ENCODE measurements at places on chromosomes 3 and 15.

DNA sequence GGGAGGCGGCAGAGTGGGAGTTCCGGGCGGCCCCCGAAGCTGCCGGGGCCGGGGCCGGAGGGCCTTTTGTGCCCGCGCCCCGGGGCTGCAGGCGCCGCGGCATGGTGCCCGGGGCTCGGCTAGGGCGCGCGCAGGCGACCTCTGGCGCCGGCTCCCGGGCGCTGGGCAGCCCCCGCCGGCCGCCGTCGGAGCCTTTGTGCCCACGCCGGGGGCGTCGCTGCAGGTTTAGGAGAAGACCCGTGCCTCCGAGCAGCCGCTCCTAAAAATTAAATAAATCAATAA is 299 bp downstream of the PAQR9 start:
- peak; percentile 41 for ATAC-seq

- no peak for ATAC-seq
Measured at GRCh38 chr3:58150130-58150809, 60.5 kb downstream of the DNASE1L3 start.

GRCh38 chr3:12838179-12838965 is 3.0 kb downstream of the RPL32 start:
- ATAC-seq, result no peak

DNA sequence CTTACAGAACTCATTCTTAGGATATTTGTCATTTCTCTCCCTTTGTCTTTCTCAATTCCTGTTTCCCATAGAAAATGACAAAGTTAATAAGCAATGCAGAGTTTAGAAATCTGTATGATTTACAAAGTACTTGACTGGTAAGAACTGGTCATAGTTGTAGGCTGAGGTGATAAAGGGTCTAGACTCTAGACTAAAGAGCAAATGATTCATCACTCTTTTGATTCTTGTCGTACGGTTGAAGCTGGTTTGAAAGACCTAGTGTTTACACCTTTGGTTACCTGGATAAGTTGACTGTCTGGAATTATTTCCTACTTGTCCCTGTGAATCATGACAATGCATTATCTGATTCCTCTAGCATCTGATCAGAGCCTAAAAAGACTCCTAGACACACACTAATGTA is 58.9 kb upstream of the TP63 start:
- ATAC-seq, result no peak

- peak; percentile 62 for ATAC-seq
Measured at GRCh38 chr3:99909714-99910495, 92.2 kb downstream of the CMSS1 start.

- ATAC-seq, result no peak
Measured at GRCh38 chr3:113551820-113552219, 19.5 kb downstream of the SIDT1 start.

DNA sequence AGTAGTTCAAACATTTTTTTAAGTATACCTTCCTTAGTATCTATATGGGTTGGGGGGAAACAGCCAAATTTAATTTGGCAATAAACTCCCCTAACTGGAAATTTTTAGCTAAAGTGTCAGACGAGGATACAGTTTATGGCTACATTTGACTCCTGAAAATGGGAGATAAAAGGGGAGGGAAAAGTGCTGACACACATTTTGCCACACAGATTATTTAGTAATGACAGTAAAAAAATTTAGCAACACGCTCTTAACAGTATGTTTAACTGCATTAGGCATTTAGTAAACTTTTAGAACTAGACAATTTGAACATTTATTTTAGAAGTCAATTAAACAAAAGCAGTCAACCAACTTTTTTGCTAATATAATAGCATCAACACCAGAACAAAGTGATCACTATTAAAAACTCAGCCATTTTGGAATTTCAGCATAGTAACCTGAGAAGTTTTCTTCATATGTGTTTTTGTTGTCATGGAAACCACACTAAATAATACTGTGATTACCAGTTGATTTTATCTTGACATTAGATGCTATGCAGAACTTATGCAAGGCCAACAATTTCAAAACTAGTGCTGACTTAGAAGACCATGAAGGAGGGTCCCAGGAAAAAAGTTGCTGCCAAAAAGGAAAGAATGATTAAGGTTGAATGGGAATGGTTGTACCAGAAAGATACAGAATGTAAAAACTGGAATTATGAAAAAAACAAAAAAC is 47.0 kb upstream of the TFG start:
- ATAC-seq, result peak; percentile 53

- no peak for ATAC-seq
Measured at GRCh38 chr3:127814325-127814781, 8.0 kb downstream of the MGLL start.

DNA sequence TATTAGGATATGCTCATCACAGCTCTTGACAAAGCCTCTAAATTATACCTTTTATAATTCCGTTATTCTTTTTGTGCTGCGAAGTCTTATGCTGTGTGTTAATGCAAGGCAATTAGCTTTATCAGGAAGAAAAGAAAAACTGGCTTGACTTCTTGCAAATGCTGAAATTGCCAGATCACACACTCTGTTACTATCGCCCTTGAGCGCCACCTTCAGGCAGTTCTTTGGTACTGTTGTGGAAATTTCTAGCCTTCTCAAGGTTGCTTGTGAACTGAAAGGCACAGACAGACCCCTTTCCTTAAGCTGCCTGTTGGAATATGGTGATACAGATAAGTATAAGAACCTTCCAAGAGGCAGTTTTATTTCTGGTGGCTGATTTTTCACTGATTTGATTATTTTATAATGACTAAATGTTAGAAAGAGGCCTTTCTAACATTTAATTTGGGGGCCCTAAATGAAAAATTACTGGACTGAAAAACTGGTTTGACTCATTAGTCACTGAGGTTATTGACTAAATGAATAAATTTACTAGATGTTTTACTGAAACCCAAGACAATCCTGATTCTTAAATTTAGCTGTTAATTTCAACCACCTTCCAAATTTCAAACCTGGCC is 126.2 kb upstream of the RASGRP1 start:
- peak; percentile 82 for ATAC-seq

DNA sequence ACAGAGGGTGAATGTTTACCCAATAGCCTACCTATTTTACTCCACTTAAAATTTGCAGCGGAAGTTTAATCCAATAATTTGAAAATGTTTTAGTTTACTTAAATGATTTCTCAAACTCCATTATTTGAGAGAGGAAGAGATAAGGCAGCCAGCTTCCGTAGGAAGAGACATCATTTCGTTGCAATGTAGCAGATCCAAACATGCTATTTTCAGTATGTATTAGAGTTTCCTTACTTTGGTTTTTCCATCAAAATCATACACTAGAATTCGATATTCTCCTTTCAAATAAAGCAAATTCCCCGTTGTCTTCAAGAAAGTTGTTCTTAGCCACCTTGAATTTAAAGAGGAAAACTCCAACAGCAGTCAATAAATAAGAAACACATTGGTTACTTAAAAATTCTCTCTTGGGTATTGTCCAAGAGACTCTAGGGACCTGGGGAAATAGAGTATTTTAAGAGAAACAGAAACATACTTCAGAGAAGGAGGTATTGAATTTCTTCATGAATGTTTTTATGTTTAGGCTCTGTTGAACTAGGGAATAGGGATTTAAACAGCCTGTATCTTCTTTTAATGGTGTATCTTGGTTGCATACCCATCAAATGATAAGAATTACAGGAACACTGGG is 324.5 kb upstream of the GBE1 start:
- no peak for ATAC-seq

DNA sequence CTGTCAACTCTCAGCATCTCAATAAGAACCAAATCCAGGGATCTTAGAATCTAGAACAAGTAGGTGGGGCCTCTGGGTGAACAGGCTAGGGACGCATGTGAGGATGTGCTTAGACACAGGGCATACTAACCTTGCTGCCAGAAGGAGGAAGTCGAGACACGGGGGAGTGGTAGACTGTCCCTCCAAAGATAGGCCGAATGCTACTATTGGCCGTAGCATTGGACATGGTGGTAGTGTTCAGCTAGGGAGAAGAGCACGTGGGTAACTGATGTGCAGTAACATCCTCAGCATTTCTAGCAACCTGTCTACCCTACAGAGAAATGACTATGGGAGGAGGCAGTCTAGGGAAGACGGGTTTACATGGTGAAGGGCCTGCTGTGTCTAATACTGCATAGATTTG is 15.6 kb downstream of the RCCD1 start:
- no peak for ATAC-seq

GRCh38 chr3:55937301-55937700 is 450.2 kb upstream of the WNT5A start:
- no peak for ATAC-seq

DNA sequence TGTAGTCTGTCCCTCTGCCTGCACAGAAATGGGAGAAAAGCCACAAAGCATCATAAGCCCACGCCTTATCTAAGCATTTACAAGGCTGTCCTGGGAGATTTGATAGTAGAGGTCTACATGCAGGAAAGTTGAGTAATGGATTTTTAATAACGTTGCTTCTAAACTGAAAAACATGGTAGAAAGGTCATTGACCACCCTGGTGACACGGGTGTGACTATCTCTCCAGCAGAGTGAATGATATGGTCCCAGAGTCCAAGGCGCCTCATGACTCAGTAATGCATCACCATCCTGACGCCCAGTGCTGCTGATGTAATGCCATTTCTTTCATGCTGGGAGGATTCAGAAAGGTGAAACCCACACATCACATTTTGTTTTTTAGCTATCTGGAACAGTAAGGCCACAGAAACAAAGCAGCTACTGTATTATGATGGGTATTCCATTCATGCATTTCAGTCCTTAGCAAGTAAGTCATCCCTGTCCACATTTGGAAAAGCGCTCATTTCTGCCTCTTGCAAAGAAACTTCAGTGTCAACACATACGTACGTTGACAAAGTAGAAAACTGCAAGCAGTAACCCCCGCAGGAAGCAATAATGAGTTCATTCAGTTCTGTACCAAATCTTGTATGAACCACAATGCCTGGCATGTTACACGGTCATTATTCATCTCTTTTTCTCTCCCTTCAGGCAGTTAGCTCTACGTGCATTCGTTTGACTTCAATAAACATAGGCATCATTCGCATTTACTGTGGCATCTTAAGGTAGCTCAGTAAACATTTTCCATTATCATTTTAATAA is 483.5 kb downstream of the GABRG3 start:
- ATAC-seq, result no peak

- ATAC-seq, result no peak
Measured at GRCh38 chr15:97849183-97849582, 111.3 kb upstream of the ARRDC4 start.

GRCh38 chr3:38491215-38491614 is 4.9 kb upstream of the EXOG start:
- ATAC-seq, result no peak

GRCh38 chr15:49678655-49679054 is 57.8 kb downstream of the DTWD1 start:
- no peak for ATAC-seq

DNA sequence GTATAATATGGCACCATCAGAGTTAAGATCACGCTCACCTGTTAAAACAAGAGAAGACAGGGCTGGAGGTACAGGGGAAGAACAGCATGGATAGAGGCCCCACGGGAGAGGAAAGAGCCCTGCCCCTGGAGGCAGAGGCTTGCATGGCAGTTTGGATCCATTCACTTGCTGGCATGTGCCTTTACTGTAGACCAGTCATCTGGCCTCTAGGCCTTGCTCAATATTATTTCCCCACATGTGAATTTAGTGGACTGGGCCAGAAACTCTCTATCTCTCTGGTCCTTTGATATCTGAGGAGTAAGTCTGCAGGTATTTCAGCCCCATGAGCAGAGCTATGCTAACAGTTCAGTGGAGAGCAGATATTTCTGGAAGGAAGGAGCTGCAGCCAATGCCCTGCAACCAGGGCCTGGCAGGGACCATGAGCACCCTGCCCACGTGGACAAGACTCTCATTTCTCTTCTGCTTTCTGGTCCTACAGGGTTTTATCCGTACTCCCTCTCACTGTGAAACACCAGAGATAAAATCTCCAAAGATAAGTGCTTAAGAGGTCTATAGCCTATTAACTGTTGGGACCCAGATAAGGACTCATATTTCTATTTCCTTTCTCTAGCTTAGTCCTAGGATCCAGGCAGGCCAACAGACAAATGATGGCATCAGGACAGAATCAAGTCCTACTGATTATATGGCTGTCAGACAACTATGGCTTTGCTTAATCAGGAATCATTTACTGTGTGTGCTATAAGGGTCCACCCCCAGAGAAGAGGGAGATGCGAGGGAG is 65.0 kb downstream of the CLDN11 start:
- peak; percentile 72 for ATAC-seq

DNA sequence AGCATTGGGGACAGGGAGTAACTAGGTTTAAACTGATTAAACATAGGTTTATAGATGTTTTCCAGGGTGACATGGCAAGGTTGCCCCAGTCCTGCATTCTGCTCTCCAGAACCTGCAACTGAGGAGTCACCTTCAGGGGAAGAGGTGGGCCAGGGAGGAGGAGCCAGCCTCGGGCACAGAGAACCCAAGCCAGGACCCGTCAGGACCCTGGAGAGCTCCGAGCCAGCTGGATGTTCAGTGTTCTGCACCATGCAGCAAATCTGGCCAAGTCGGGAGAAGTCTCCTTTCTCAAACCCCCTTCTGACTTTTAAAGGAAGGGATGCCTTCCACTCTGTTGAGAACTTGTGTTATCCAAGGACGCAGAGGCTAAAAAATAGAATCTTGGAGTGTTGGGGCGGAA is 62.1 kb upstream of the SLC6A11 start:
- peak; percentile 54 for ATAC-seq

DNA sequence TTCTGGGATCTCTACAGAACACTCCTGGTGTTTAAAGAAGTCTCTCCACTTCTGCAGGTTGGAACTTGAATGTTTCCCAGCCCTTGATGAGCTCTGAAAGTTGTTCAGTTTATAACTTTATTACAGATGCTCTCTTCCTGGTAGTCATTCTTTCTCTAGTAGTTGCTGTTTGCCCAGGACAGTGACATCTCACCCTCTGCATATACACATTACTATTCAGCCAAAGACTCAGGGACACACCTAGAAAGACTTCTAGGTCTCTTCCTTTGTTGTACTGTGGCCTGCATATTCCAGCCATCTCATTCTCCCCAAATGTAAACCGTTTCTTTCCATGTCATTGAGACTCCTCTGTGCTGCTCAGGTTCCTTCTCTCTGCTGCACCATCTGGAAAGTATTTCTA is 76.7 kb downstream of the MITF start:
- no peak for ATAC-seq

DNA sequence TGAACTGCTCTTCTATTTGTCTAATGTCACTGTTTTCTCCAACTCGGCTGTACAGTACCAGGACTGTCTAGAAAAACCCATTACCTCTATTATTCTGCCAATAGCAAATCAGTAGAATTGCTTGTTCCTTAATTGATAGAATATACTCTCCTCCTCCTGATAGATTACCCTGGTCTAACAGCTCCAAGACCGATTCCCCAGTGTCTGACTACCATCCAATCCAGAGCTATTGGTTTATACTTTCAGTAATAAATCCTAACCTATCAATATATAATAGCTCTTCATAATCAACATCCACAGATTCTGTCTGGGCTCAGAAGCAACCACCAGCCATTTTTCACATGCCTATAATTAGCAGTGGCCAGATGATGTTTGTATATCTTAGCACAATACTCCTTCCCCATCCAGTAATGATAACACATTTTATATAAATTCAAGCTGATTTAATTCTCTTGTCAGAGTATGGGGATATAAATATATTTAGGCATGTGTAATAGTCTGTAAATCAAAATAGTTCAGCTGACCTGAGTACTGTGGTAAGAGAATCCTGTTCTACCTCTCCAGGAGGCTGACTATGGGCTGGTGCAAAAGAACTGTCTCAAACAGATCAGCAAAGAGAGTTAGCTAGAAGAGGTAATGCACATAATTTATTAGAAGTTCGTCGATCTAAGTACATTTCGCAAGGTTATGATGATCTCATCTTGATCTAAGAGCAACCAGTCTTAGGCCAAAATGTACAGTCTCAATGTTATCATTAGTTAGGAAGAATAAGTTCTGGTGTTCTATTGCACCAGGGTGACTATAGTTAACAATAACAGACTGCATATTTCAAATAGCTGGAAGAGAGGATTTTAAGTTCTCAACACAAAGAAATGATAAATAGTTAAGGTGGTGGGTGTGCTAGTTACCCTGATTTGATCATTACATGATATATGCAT is 193.4 kb downstream of the SHOX2 start:
- no peak for ATAC-seq
